ENCODE measurements at places on chromosomes 7 and 10. TPM values are rescaled to one million over a fixed set of nuclear protein-coding genes. Genes with fewer than 3 reads are reported as not detected.

DNA sequence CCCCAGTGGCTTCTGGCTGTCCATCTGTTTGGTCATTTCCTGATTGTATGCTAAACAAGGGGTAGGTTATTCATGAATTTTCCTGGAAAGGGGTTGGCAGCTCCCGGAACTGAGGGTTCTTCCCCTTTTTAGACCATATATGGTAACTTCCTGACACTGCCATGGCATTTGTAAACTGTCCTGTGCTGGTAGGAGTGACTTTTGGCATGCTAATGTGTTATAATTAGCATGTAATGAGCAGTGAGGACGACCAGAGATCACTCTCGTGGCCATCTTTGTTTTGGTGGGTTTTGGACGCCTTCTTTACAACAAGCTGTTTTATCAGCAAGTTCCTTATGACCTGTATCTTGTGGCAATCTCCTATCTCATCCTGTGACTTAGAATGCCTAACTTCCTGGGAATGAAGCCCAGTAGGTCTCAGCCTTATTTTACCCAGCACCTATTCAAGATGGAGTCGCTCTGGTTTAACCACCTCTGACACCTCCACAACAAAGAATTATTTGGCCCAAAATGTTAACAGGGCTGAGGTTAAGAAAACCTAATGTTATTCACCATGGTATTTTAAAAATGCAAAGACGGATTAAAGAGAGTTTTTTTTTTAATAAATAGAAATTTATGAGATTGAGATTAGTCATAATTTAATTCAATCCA lies 2.4 kb upstream of the PTN start:
- no peak overlapping the region for H3K4me3 ChIP-seq
- no peak overlapping the region for H3K27ac ChIP-seq
- H3K27me3 ChIP-seq, result peaks cover 6% of the 10 kb centered on the region
- no peaks in the 10 kb centered on the region for H3K4me1 ChIP-seq

DNA sequence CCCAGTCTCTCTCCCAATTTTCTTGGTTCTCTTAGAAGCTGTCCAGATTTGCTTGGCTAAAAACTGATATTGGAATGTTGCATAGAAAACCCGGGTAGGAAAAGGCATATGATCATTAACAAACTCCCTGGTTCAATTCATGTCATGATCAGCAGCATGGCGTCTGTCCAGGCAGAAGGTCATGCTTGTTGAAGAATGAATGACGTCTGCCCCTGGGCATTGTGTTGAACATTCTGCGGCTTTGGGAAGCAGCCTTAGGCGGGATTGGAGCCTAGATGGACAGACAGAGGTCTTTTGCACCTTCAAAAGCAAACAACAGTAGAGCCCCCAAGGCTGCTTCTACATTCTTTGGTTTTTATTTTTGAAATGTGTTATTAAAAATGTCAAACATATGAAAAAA lies 7.7 kb upstream of the MINDY3 start:
- H3K4me3 ChIP-seq, result no peak overlapping the region
- no peaks in the 10 kb centered on the region for H3K4me1 ChIP-seq
- no peaks in the 10 kb centered on the region for H3K36me3 ChIP-seq

- peak overlapping the region; percentile 65 for H3K27ac ChIP-seq
- no peak for DNase-seq
- peaks cover 53% of the 10 kb centered on the region for H3K4me1 ChIP-seq
- no peaks in the 10 kb centered on the region for H3K27me3 ChIP-seq
Observed at GRCh38 chr10:124534231-124534798, 72.7 kb downstream of the LHPP start.

GRCh38 chr10:33215154-33215553 lies 119.3 kb downstream of the NRP1 start:
- peaks cover 3% of the 10 kb centered on the region for H3K4me1 ChIP-seq
- no peaks in the 10 kb centered on the region for H3K27me3 ChIP-seq
- H3K36me3 ChIP-seq, result no peaks in the 10 kb centered on the region

DNA sequence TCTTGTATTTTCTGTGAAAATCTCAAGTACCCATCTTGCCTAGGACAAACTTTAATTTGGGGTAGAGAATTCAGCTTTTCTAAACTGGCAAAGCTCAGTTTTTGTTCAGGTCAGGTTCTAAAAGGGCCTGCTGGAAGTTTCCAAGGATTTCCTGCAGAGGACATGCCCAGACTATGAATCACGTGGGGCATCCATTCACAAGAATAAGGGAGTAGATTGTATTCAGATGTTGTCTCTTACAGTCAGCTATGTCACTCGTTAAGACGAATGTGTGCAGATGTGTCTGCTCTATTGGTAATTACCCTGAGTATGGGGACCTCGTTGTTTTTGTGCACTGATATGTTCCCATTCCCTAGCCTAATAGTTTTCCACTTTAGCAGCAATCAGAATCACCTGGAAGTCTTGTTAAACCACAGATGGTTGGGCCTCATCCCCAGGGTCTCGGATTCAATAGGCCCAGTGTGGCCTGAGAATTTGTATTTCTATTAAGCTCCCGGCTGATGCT lies 81.0 kb upstream of the ITPRID1 start:
- H3K27me3 ChIP-seq, result no peaks in the 10 kb centered on the region
- no peaks in the 10 kb centered on the region for H3K4me1 ChIP-seq
- no peaks in the 10 kb centered on the region for H3K36me3 ChIP-seq
- no peak for DNase-seq
- no peak overlapping the region for H3K4me3 ChIP-seq

- H3K36me3 ChIP-seq, result no peaks in the 10 kb centered on the region
- no peak overlapping the region for H3K4me3 ChIP-seq
- peaks cover 2% of the 10 kb centered on the region for H3K4me1 ChIP-seq
- no peaks in the 10 kb centered on the region for H3K27me3 ChIP-seq
- DNase-seq, result no peak
Observed at GRCh38 chr10:122504610-122504950, 43.2 kb downstream of the HTRA1 start.

DNA sequence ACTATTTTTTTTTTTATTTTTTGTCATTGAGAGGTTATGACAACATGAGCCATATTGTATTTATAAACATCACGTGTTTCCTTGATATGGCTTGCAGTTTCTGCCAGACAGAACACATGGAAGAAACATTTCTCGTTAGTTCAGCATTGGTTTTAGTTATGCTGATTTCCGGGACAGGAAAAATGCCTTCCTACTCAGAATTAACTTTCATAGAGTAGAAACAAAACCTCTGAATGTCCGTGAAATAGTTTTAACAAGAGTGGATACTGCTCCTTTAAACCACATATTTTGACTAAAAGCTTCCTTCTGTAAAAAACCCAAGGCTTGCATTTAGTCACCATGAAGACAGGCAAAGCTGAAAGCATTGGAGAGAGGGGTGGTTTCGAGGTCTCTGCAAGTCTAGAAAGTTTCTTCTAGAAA lies 240.4 kb downstream of the KIAA1217 start:
- DNase-seq, result no peak
- no peaks in the 10 kb centered on the region for H3K27me3 ChIP-seq
- no peaks in the 10 kb centered on the region for H3K4me1 ChIP-seq

- H3K4me1 ChIP-seq, result no peaks in the 10 kb centered on the region
- H3K27ac ChIP-seq, result no peak overlapping the region
- no peaks in the 10 kb centered on the region for H3K36me3 ChIP-seq
- H3K27me3 ChIP-seq, result no peaks in the 10 kb centered on the region
- H3K4me3 ChIP-seq, result no peak overlapping the region
Observed at GRCh38 chr7:154860621-154861375, 142.1 kb downstream of the PAXIP1 start.

DNA sequence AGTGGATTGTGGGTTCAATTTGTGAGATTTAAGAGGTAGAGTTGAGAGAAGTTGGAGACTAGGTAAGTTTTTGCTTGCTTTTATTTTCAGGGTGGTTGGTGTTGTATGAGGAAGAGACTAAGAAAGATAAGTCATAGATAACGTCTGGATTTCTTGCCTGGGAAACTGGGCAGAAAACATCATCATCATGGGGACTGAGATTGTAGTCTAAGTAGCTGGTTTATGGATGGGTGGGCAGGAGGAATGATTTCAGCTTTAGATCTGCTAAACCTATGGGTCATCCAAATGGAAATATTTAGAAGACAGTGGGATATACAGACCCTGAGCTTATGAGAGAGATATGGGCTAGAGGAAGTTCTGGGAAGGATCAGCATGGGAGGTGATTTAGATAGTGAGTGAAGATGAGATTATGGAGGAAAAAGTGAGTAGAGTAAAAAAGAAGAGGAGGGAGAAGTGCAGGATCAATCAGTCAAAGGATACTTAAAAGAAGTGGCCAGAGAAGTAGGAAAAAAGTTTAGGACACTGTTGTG lies 169.8 kb downstream of the WNT2 start:
- DNase-seq, result no peak
- H3K4me1 ChIP-seq, result no peaks in the 10 kb centered on the region
- no peaks in the 10 kb centered on the region for H3K27me3 ChIP-seq
- no peak overlapping the region for H3K27ac ChIP-seq
- no peak overlapping the region for H3K4me3 ChIP-seq

Gene PRSS37
- 0.47 TPM for total RNA-seq

Gene IFIT3
- 33.4 TPM for total RNA-seq

Gene GIMAP4
- total RNA-seq, result 68.5 TPM
